ENCODE measurements at places on chromosomes 3 and 15. TPM values are rescaled to one million over a fixed set of nuclear protein-coding genes. Genes with fewer than 3 reads are reported as not detected.

The ANKUB1 gene
- not detected for total RNA-seq

GRCh38 chr3:148234536-148234935, 463.2 kb upstream of the AGTR1 start:
- no peak for DNase-seq

GRCh38 chr15:92634060-92634459, 21.5 kb downstream of the FAM174B start:
- no peak for DNase-seq

DNA sequence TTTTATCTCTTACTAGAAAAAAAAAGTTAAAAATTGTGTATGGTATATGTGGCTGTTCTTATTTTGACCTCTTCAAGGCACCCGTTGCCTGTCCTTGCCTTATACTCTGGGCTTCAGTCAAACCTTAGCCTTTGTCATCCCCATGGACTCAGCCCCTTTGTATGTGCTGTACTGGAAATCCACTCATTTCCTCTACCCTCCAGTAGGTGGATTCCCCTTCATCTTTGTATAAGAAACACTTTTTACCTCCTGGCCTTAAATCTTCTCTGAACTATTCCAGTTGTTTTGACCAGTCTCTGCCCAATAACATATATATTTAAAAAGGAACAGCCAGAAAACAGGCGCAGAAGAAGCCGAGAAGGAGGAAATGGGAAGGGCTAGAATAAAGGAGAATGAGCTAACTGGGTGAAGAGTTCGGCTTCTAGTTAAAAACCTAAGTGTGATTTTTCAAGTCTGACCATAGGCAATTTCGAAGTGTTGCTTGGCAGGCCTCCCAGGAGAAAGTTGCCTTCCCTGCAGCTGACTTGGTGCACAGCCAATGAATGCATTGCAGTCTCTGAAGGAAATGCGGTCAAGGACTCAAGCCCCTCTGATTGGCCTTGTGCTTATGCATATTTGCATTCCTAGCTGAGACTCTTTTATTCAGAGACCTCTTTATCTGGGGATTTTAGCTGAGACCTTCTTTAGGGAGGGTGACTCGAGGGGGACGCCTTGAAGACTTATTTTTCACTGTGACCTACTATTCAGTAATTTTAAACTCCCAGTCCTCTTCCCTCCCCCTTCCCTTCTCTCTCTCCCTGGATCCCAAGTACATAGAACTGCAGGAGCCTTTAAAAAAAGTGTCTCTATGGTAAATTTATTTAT, 277.4 kb downstream of the ROBO1 start:
- peak; percentile 51 for DNase-seq

The CCNB2 gene
- total RNA-seq = 0.42 TPM

- peak; percentile 53 for DNase-seq
These were observed 38.2 kb upstream of the HCLS1 start for GRCh38 chr3:121698901-121699300.

- DNase-seq = no peak
These were observed 244.2 kb downstream of the TLE3 start for GRCh38 chr15:69853544-69853951.

The CTXN2 gene
- not detected for total RNA-seq

The LYSMD2 gene
- 4.7 TPM for total RNA-seq

- DNase-seq = peak; percentile 50
These were observed 2.2 kb downstream of the SMAD6 start for GRCh38 chr15:66704019-66704802.

GRCh38 chr15:25237291-25237978, 201.4 kb downstream of the UBE3A start:
- DNase-seq = peak; percentile 15

The ARRDC4 gene
- 15.8 TPM for total RNA-seq

DNA sequence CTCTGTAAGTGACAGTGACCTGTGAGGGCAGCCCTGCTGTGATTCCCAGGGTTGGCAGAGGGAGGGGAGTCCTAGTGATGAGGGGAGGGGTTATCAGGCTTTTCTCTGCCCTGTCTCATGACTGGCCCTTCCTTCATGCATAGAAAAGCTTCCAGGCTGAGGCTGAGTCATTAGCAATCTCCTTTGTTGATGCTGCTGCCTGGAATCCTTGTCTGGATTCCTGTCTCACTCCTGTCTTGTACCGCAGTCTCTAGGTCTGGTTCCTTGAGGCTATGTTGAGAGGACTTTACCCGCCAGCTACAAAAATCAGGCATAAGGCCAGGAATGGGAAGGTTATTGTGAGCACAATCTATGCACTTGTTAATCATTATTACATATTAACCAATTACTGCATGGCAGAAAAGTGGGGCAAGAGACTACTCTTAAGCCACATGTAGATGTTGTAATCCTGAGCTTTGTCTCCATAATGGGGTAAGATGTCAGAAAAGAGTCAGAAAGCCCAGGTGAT, 7.2 kb downstream of the KLHL6 start:
- no peak for DNase-seq

The IGSF10 gene
- 1.9 TPM for total RNA-seq

The ITIH1 gene
- not detected for total RNA-seq

GRCh38 chr15:55846116-55846707, 103.3 kb upstream of the PRTG start:
- no peak for DNase-seq

The CDHR4 gene
- total RNA-seq = not detected

DNA sequence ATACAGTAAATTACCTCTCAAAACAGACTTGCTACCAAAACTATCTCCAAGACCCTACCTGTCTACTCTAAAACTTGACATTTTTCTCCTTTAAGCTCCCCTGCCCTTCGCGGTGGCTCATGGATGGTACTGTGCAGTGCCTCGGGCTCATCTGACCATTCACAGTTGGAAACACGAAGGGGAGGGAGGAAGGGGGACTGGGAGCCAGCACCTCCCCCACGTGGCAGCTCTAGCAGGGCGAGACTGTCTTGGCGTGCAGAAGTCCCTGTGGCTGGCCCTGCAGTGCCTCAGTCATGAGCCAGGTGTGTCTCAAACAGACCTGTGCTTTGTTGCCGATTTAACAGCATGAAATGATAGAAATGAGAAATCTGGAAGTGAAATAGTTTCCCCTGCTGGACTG, 372.0 kb downstream of the GABRG3 start:
- no peak for DNase-seq

The TP63 gene
- 0.20 TPM for total RNA-seq

Data from left ventricle myocardium superior (tissue), 1 donor.